ENCODE measurements at places on chromosomes 3 and 15. TPM values are rescaled to one million over a fixed set of nuclear protein-coding genes. Genes with fewer than 3 reads are reported as not detected.

The SEMA7A gene
- total RNA-seq = 35.3 TPM

The SLC28A1 gene
- not detected for total RNA-seq

DNA sequence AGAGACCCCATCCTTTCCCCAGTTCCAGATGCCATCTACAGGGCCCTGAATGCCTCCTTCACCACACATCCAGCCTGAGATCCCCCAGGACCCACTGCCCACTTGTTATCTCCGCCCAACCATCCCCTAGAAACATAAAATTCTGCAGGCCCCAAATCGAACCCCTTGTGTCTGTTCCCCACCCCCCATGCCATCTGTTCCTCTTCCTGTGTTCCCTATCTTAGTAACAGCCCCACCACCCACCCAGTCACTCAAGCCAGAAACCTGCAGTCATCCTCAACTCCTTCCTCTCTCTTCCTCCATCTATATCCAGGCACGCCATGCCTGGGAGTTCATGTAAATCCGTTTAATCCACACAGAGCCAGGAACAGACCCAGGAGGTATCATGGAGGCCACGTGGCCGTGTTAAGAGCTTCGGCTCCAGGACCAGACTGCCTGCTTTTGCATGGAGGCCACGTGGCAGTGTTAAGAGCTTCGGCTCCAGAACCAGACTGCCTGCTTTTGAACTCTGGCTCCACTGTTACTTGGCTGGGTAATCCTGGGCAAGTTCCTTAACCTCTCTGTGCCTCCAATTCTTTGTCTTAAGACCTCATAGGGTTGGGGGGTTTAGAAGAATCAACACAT lies 4.8 kb downstream of the CSRNP1 start:
- DNase-seq = no peak

GRCh38 chr3:24460974-24461373 lies 33.7 kb downstream of the THRB start:
- DNase-seq = no peak

The FHIT gene
- 1.6 TPM for total RNA-seq

DNA sequence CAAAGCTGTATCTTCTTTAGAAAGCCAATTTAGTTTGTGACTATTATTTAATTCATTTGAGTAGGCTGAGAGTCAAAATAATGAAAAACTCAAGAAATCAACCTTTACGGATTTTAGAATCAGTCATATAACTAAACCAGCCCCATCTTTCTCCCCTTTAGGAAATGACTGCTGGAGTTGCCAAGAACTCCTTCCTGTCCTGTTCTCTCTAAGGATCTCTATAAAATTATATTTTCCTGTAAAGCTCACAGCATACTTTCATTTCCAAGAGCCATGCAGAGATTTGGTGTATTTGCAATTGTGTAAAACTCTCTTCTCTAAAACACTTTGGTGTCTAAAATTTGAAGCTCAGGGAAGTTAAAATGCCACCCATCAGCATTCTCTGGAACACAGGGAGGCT lies 323.4 kb upstream of the GBE1 start:
- DNase-seq = no peak

DNA sequence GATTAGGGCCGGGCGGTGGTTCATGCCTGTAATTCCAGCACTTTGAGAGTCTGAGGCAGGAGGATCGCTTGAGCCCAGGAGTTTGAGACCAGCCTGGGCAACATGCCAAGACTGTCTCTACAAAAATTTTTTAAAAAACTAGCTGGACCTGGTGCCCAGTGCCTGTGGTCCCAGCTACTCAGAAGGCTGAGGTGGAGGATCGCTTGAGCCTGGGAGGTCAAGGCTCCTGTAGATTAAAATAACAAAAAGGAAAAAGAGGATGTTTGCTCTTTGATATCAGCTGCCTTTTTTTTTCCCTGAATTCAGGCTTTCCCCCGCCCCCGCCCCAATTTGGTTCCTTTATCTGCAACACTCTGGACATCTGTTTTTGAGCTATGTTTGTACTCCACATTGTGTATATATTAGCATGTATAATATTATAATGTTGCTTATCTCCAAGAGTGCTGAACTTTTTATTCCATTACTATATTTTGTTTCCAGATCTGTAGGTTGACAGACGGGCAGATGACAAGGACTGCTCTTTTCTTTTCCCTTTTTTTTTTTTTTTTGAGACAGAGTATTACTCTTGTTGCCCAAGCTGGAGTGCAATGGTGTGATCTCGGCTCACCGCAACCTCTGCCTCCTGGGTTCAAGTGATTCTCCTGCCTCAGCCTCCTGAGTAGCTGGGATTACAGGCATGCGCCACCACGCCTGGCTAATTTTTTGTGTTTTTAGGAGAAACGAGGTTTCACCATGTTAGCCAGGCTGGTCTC lies 4.6 kb downstream of the SNAP23 start:
- DNase-seq = no peak

The DPPA2 gene
- not detected for total RNA-seq

The FOXB1 gene
- not detected for total RNA-seq

The KIF15 gene
- 0.78 TPM for total RNA-seq

GRCh38 chr3:23928524-23928923 lies 11.6 kb downstream of the RPL15 start:
- no peak for DNase-seq

DNA sequence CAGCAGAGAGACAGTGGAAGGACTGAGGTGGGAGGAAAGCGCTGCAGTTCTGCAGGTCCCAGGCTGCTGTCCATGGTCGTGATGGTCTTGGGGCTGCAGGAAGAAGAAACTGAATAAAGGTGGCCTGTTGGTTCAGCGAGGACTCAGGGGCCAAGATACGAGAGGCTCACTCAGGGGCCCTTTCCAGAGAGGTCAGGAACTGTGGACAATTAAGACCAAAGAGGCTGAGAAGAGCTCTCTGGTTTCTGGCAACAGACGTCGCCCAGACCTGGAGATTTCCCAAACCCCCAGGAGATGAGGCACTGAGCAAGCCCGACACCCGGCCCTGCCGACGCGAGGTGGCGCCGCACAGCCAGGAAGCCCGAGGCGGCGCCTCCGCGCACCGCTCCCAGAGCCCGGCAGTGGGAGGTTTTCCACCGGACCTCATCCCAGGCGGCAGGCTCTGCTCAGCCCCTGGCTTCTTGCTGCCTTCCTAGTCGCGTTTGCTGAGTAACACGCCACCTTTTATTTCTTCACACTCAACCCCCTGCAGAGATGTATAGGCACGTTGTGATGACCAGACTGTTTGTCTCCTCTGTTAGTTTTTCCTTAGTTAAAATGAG lies 56.4 kb upstream of the ARRDC4 start:
- DNase-seq = peak; percentile 58

DNA sequence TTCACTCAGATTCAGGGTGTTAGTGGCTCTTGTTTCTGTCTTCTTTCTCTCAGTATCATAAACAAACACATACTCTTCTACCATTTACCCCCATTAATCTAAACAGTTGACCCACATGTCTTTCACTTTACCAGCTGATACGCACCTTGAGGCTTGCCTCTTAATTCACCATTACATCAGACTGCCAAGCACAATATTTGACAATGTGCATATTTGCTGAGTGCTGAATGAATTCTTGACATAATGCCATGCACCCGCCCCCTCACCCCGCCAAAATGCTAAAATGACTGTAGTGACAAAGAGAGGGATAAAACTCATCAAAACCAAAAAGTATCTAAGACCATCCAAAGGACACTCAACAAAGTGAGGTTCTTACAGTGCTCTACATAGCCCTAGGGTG lies 57.4 kb downstream of the NGLY1 start:
- DNase-seq = no peak

DNA sequence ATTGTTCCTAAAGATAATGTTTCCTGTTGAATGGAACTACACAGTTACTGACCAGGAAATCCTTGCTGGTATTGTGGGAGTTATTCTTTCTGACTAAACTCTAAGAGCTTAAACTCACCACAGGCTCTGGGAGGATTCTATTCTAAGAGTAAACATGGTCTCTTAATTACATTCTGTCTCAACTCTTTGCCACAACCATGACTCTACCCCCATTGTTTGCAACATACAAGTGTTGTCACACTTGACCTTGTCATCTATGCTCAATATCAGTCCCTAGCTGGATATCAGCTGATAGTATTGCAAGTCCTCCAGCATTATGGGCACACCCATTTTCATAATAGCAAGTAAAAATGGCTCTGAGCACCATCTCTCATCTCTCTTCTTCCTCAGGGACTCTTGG lies 29.6 kb upstream of the SECISBP2L start:
- no peak for DNase-seq
